Fibroblast of skin of right biceps (primary cell): ENCODE measurements at places on chromosomes 1 and 21.

DNA sequence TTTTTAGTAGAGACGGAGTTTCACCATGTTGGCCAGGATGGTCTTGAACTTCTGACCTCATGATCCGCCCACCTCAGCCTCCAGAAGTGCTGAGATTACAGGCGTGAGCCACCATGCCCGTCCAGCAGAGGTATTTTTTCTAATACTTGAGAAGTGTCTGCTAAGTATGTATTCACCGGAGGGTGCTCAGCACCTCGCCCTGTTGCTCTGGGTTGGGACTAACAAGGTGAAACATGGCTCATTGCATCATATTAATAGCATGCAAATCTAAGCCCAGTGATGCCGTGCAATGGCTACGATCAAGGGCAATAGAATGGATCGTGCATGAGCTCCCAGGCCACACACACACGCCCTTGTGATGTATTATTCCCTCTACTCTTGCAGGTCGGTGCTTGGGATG lies 68.7 kb downstream of the PDE9A start:
- DNase-seq, result no peak

- no peak for DNase-seq
Measured at GRCh38 chr1:20443703-20444586, 42.1 kb downstream of the CAMK2N1 start.

GRCh38 chr1:201328576-201328975 lies 45.3 kb downstream of the PKP1 start:
- DNase-seq, result no peak

GRCh38 chr1:228370941-228371740 lies 35.5 kb downstream of the TRIM11 start:
- no peak for DNase-seq

DNA sequence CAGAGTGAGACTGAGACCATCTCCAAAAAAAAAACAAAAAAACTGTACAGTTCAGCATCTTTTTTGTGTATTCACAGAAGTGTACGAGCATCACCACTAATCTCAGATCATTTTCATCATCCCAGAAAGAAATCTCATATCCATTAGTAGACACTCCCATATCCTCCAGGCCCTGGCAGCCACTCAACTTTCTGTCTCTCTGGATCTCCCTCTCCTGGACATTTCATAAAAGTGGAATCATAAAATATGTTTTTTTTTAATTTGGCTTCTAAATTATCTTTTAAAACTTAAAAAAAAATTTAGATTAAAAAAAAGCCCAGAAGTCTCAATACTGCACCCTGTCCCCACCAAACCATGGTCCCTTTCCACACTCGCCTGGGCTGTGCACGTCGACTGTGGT lies 22.1 kb downstream of the RIPPLY3 start:
- peak; percentile 18 for DNase-seq

GRCh38 chr21:39610703-39611102 lies 2.0 kb upstream of the B3GALT5 start:
- no peak for DNase-seq

GRCh38 chr21:45109831-45110492 lies 35.6 kb downstream of the ADARB1 start:
- DNase-seq, result peak; percentile 62

DNA sequence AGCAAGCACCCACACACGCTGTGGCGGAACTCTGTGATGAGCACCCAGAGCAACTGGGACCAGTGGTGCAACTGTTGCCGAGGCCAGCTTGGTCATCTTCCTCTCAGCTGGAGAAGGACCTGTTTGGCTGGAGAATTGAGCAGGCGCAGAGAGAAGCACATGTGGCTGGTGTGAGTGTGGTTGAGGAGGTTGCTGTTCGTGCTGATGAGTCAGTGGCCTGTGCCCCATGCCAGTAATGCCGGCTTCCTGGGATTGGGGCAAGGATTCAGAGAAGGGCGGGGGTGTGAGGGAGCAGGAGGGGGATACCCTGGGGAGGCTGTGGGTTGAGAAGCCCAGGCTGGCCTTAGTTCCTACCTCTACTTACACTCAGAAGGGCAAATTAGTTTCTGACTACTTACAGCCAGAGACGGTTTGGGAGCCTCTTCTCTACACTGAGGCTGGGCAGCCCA lies 57.5 kb upstream of the EPS8L3 start:
- DNase-seq, result peak; percentile 79

GRCh38 chr1:43359696-43360095 lies 915 bp downstream of the CDC20 start:
- DNase-seq, result no peak

DNA sequence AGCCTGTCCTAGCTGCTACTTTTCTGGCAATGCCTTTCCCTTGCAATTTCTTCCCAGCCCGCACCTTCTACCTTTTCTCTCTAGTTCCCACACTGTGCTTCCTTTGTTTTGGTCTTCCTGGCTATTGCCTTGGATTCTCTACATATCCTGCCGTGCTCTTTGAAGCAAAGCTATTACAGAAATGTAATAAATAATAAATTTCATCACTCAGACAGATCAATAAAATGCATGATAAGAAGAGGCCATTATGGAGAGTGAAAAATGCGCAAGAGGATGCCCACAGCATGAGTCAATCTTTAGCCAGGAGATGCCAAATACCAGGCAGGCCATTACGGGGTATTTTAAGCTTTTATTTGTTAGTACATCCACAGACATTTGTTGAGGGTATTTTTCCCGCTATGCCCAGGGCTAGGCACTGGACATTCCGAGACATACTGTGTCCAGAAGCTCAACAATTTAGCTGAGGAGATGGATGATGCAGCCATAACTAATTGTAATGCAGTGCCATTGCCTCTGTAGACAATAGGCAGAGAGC lies 163.6 kb downstream of the ST6GALNAC3 start:
- DNase-seq, result peak; percentile 68

GRCh38 chr1:151593730-151594129 lies 18.1 kb upstream of the SNX27 start:
- DNase-seq, result no peak

- DNase-seq, result peak; percentile 33
Measured at GRCh38 chr1:57204942-57205787, 218.7 kb downstream of the DAB1 start.

GRCh38 chr21:43345746-43346409 lies 81.1 kb downstream of the SIK1 start:
- peak; percentile 84 for DNase-seq

GRCh38 chr1:179228783-179229213 lies 679 bp downstream of the ABL2 start:
- DNase-seq, result peak; percentile 43

DNA sequence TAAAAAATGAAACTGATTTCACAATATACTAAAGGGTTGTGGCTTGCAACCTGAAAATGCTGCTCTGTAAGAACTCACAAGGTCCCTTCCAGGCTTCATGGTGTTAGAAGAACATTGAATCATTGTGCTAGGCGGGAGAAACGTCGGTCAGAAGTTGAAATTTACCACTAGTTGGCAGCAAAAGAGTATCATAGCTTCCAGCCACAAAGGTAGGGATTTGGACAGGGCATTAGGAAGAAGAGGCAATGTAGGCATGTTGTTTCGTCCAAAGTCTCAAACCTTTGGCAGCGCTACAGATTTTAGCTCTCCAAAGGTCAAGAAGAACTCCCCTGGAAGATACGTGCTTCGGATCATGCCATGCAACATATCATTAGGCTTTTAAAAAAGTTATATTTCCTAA lies 62.5 kb upstream of the ZP4 start:
- no peak for DNase-seq

GRCh38 chr1:210418863-210419650 lies 90.4 kb downstream of the HHAT start:
- DNase-seq, result no peak

GRCh38 chr1:44240802-44241671 lies 27.8 kb downstream of the DMAP1 start:
- no peak for DNase-seq

DNA sequence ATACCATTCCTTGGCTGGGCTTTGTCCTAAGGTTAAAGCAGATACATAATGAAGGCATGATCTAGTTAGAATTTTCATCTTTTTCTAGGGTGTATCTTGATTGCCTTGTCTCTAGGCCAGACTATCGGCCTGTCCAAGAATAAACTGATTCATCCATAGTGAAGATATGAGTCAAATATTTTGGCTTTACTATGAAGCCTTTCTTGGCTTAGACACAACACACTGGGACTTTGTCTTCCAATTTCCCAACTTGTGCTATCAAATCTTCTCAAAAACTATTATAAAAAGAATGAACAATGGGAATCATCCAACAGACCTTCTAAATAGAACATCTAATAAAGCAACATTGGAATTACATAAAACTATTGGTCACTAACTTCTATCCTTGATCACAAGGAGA lies 64.8 kb downstream of the WARS2 start:
- DNase-seq, result peak; percentile 79

GRCh38 chr1:174764191-174764590 lies 235.6 kb upstream of the CACYBP start:
- no peak for DNase-seq

- no peak for DNase-seq
Measured at GRCh38 chr1:66396212-66396890, 137.6 kb upstream of the SGIP1 start.

GRCh38 chr1:6448749-6449631 lies 17.0 kb downstream of the TNFRSF25 start:
- DNase-seq, result no peak

DNA sequence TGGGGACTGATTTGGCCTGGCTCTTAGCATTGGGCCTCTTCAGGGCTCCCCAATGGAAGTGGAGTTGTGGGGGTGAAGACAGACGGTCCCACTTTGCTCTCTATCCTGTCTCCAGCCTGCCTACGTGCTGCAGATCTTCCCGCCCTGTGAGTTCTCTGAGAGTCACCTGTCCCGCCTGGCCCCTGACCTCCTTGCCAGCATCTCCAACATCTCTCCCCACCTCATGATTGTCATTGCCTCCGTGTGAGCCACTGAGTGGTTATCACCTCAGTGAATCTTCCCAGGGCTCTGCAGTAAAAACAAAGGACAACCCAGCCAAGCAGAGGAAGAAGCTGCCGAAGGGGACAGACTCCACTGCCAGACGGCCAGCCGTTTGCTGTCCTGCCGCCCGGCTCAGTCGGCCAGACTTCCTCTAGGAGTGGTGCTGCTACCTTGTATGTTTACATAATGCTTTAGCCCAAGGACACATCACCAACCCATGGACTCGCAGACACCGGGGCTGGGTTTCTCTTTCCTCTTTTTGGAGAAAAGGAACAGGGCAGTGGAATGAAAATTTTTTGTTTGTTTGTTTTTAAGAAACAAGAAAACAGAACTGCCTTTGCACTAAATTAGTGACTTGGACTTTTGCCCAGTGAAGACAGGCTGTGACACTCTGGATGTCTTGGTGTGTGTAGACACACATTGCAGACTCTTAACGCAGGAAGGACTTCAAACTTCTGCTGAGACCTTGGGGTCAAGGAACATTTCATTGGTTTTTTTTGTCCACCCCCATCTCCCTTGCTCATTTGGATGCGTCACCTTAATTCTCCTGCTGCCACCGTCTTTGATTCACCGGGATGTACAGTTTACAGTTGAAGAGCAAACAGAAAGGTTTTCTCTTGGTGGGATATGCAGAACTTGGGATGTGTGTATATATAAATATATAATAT lies 36.5 kb downstream of the ZBTB17 start:
- DNase-seq, result no peak

DNA sequence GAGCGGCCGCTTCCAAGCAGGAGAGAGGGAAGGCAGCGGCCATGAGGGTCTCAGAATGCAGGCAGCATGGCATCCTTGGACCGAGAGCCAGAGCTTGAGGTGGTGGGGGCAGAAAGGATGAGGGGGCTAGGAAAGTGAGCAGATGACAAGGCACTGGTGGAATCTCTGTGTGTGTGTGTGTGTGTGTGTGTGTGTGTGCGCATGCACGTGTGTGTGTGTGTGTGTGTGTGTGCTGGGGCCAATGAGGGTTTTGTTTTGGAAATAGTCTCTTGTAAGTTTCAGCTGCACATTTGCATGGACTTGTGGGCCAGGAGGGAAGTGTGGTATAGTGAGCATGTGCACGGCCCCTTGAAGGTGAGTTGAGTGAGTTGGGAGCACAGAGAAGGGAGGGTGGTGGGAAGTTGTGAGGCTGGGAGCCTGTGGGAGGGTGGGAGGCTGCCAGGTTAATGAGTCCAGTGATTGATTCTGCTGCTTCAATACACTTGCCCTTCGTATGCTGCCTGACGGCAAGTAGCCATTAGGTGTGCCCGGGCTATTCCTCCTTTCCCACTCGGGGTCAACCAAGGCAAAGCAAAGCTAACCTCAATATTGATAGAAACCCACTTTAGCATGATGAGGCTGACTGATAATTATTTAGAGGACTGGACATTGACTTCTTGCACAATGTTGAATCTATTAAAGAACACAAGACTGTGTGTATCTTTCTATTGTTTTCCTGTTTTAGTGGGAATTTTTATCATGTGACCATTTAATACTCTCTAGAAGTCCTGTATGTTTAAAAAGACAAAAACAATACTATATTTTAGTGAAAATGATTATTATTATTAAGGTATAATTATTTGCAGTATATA lies 80.3 kb downstream of the PROX1 start:
- no peak for DNase-seq

DNA sequence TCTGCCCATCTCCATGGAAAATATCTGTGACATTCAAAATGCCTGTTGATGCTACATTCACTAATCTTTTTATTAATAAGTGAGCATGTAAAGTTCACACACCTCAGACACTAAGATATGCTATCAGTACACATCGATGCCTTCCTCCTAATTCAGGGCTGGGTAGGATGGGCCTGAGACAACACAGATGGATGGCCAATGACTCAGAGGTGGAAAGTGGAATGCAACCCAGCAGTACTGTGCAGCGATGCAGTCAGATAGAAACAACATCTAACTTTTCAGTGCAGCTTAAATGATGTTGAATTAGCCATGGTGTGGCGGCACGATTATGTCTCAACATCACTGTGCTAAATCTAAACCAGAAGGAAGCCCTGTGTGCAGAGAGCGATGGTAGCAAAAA lies 161.6 kb upstream of the KCNJ15 start:
- peak; percentile 30 for DNase-seq

DNA sequence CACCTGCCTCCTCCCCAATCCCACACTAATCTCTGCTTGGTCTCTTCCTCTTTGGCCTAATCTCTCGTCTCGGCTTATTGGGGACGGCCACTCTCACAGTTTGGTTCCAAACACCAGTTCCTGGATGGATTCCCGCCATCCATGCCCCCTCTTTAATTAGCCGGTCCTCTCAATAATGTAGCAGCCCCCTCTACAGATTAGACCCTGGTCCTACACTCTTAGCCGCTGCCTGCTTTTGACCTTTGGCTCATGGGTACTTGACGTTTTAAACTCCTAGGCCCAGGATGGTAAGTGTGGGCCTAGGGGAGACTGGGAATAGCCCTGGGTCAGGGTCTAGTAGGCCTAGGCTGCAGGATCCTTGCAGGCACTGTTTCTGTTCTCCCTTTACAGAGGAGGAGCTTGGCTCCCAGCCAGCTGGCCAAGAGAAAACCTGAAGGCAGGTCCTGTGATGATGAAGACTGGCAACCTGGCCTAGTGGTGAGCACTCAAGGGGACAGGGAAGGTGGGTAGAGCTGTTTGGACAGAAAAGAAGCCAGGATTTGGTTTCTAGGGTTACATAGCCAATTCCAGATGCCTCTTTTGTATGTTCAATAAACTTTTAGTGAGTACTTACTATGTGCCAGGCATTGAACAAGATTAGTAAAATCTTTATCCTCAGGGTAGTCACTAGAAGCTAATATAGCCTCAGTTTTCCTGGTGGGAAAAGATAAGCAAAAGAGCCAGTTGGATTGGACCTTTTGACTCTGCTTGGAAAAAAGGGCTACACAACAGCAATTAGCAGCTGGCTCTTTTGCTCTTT lies 758 bp downstream of the RAD54L start:
- DNase-seq, result peak; percentile 43
